GDM1 (cell line): ENCODE measurements at places on chromosomes 16 and 17.

- no peak for DNase-seq
Measured at GRCh38 chr17:40337351-40337750, 27.2 kb downstream of the GJD3 start.

GRCh38 chr16:9092282-9092977 lies 986 bp downstream of the HAPSTR1 start:
- DNase-seq: no peak

DNA sequence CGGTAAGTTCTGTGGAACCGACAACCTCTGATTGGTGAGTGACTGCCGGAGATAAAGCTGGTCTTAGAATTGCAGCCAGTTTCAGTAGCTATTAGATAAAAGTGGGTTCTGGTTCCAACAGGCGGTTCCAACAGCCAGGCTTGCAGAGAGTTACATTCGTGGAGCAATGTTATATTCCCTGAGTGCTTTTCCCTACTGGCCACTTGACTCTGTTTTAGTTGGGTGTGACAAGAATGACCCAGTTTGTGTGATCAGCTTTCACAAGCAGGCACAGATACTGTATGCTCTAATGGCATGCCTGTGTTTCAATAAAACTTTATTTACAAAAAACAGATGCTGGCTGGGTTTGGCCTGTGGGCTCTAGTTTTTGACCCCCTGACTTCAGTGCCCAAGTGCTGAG lies 196.6 kb downstream of the SNX29 start:
- no peak for DNase-seq

DNA sequence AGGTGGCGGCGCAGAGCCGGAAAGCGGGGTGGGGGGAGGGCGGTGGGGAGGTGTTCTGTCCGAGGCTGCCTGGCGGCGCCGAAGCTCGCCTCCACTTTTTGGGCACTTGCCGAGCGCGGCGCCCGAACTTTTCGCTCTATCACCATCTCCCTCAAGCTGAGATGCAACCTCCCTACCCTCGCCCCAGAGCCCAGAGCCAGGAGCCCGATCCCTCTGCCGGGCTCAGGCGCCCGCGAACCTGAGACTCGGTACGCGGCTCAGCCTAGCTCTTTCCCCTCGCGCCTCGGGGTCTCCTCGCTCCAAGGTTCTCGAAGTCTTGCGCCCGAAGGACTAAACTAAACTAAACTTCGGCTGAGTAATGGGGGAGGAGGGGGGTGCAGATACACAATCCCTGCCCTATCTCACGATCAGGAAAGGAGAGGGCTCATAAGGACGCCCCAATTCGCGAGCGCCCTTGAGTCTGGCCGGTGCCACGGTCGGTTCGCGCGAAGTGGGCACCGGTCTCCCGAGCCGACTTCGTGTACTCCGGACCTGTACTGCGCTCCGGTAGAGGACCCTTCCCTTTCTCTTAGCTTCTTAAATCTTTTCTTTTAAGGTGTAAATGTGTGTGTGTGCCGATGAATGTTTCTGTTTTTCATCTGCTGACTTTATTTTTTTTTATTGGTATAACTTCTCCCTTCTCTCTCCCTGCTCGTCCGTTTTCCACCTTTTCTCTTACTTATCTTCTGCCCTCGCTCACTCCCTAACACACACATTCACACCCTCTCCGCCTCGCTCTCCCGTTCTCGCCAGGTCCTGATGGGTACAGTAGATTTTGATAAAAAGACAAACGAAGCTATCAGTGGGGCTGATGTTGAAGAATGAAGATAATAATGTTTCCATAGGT lies 1.9 kb upstream of the SALL1 start:
- no peak for DNase-seq

DNA sequence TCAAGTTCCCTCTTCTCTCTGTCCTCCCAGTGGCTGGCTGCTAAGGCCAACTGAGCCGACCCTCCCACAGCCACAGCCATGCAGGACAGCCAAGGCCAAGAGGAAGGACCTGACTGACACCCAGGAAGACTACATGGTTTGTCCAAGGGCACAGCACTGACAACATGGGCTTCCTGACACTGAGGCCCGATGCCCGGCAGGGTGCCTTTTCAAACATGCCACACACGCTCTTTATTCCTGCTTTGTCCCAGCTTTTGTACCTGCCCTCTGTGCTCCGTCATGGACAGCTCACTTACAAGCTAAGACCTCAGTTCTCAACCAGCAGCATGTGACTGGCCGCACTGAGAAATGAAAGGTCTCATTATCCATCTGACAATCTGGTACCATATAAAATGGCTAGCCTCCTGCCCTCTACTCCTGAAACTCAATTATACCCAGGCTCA lies 45.8 kb downstream of the TEX2 start:
- DNase-seq: no peak

GRCh38 chr16:4911970-4912386 lies 25.0 kb downstream of the PPL start:
- DNase-seq: no peak

DNA sequence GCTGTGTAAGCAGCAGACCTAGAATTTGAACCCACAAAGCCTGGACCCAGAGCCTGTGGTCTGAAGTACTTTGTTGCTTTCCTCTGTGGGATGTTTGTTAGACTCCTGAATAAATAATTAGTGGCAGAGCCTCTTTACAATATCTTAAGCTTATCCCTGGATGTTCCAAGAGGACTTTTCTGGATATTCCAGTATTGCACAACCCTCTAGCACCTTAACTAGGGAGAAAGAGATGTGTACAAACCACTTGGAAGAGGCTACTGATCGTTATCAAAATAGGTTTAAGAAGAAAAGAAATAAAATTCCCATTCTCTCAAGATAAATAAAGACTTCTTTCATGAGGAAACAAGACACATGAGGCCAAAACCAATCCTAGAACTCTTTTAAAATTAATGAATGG lies 632.4 kb downstream of the CDH11 start:
- no peak for DNase-seq

DNA sequence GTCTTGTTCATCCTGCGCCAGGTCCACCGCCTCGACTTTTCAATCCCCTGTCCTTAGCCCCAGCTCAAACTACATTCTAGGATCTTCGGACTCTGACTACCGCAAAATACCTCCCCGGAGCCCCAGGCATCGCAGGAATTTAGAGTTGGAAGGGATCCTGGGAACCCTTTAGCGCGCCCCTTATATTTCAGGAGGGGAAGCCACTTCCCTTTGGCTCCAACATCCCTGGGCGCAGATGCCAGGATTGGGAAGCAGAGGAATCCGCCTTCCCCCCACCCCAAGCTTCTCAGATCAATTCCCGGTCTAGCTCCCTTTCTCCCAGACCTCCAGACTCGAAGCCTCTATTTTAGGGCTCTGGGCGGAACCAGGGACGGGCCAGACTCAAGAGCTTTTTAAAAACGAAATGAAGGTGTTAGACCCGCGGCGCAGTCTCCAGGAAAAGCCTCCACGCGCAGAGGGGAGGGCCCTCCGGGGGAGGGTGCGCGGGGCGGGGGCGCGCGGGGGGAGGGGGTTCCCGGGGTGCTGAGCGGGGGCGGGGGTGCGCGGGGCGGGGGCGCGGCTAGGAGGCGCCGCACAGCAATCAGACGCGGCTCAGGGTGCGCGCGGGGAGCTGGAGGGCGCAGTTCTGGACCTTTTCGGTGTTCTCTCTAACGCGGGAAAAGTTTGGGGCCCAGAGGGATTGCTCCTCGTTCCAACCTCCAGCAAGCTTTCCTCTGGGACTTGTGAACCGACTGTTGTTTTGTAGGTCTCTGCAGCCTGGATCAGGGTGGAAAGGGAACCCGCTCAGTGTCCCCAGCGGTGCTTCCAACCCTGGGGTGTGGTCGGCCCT lies 1.6 kb downstream of the AHSP start:
- no peak for DNase-seq

DNA sequence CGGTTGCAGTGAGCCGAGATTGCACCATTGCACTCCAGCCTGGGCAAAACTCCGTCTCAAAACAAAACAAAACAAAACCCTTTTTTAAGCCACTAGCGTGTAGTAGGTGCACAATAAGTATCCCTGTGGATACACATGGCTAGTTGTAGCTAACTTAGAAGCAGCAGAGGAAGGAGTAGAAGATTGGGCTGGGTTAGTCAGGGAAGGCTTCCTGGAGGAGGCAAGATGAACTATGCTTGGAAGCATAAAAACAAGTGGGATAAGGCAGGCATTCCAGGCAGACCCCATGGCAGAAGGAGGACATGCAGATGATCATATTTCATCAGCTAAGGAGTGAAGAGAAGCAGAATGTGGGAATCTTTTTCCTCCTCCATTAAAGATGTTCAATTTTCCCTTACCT lies 83.4 kb downstream of the IRX5 start:
- DNase-seq: no peak

- DNase-seq: peak; percentile 23
Measured at GRCh38 chr16:27378871-27379481, 23.0 kb upstream of the IL21R start.

DNA sequence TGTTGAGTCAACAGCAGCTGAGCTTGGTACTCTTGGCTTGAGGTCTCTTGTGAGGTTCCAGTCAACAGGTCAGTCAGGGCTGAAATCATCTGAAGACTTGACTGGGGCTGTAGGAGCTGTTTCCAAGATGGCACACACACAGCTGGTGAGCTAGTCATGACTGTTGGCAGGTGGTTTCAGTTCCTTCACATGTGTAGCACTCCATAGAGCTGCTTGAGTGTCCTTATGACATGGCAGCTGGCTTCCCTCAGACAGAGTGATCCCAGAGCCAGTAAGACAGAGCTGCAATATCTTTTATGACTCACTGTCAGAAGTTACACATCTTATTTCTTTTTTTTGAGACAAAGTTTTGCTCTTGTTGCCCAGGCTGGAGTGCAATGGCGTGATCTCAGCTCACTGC lies 19.5 kb upstream of the GAS7 start:
- DNase-seq: no peak

DNA sequence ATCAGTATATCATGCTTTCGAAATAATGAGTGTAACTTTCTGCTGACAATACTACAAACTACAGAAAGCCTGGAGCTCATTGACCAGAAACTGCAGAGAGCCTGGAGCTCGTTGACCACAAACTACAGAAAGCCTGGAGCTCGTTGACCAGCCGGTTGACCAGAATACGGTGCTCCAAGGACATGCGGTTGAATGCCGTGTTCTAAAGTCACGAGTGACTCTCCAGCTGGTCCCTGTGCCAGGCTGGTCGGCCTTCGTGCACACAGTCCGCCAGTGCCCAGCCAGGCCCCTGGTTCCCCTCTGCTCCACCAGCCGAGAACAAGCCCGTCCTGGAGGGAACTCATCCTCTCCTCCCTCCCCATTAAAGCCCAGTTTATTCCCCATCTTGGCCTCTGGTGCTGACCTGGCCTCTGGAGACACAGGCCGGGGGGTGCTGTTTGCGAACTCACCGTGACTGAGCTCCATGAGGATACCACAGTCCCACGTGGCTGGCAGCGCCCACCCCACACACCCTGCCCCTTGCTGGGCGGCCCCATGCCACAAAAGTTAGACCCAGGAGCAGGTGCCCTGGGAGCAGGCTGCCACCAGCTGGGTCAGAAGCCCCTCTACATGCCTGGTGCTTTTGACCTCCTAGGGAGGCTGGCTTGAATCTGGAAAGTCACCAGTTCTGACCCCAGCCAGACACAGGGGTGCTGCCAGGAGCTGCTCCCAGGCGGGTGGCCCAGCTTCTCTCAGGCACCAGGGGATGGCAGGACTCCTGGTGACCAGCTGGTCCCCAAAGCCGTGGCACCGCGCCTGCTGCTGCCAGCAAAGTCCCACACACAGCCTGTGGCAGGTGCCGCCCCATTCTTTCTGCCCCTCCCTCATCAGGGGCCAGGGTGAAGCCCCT lies 15.5 kb upstream of the CDH15 start:
- DNase-seq: no peak

- DNase-seq: no peak
Measured at GRCh38 chr17:58312021-58312630, 16.5 kb downstream of the TSPOAP1 start.

DNA sequence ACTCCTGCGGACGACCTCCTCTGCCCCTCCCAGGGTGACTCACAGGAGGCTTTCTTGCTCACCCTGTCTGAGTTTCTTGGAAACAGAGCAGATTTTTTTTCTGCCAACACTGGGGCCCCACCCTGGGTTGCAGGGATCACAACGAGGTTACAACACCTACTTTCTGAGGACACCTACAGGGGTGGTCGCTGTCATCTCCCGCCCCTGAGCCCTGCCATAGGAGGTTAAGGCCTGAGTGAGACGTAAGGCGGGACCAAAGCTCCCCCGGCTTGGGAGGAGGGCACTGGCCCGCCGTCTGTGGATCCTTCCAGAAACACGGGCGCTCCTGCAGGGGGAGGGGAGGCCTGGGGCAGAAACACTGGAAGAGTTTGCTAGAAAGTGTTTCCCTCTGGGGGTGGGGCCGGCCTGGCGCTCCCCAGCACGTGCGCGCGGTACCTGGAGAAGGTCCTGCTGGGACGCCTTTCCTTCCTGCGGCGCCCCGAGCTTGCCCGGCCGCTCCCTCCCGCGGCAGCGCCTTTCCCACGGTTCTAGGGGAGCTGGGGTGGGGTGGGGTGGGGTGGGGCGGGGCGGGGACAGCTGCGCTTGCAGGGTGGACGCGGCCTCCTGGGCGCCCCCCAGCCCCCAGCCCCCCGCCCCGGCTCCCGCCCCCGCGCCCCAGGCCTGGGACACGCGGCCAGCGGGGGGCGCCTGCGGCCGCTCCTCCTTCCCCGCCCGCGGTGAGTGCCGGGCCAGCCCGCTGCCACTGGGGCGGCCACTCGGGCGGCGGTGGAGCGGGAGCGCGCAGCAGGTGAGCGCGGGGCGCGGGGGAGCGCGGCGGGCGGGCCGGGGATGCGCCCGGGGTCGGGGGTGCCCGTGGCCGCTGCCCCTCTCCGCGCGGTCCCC lies 20.7 kb upstream of the ADCY7 start:
- DNase-seq: no peak
